ENCODE measurements at places on chromosomes 13 and 19. TPM values are rescaled to one million over a fixed set of nuclear protein-coding genes. Genes with fewer than 3 reads are reported as not detected.
A peak's percentile ranks its signal among the peaks of the same experiment; 100 is the strongest.

DNA sequence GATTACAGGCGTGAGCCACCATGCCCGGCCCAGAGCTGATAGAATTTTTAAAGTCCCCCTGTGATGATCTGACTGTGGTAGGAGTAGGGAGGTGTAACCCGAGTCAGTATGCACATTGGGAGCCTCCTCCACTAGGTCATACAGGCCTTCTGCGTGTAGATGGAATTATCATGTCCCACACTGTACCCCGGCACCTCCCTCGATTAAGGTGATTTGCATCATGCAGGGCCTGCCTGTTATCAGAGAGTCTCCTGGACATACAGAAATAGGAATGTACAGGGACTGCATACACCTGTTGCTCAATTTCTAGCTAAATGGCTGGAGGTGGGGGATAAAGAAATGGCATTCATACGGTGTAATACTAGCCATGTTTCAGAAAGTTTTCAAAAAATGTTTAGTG, 922 bp upstream of the ERVK3-1 start:
- no peak for DNase-seq

- DNase-seq, result peak; percentile 63
These were observed 19.5 kb downstream of the NOVA2 start for GRCh38 chr19:45954156-45954555.

DNA sequence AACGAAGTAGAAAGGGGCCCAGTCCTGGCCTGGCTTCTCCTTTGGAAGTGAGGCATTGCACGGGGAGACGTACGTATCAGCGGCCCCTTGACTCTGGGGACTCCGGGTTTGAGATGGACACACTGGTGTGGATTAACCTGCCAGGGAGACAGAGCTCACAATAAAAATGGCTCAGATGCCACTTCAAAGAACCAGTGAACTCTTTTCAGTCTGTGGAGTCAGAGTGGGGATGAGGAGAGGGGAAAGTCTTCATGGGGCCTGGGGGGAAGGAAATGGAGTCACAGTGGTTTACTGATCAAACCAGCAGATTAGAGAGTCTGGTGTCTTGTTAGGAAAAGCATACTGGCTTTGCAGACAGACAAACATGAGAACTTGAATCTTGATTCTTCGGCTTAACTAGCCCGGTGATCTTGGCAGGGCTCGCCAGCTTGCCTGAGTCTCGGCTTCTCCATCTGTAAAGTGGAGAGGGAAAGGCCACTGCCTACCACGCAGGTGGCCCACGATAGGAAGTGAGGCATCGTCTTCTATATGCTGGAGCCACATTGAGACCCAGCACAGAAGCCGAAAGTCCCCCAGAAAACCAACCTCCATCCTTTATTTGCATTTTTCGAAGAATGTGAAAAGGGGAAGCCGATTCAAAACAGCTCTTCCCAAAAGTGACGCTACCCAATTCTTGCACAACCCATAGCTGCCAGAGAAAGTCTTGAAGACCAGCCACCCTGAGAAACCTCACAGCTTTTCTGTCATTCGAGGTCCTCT, at the start of gene FFAR1:
TSS of gene FFAR1 (plus strand) at position 732 of the 759 bp plus-strand sequence. CDS start 3,650 bp downstream, outside the sequence.
- DNase-seq, result no peak

DNA sequence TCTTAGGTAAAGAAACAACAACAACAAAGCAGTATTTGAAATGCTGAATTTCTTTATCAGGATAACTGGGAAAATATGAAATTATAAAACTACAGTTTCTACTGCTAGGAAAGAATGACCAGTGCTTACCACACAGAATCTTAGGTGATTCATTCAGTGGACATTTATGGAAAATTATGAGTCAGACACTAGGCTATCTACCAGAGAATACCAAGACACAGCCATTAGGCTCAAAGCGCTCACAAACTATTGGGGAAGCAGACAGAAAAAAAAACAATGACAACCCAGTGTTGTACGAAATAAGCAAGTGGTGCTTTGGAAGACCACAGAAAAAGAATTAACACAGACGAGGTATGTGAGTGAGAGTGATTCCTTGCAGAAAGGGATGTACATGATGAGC, 1019.5 kb downstream of the PCDH9 start:
- peak; percentile 87 for DNase-seq

- DNase-seq, result no peak
These were observed 35.0 kb upstream of the PNMA8B start for GRCh38 chr19:46530636-46531035.

DNA sequence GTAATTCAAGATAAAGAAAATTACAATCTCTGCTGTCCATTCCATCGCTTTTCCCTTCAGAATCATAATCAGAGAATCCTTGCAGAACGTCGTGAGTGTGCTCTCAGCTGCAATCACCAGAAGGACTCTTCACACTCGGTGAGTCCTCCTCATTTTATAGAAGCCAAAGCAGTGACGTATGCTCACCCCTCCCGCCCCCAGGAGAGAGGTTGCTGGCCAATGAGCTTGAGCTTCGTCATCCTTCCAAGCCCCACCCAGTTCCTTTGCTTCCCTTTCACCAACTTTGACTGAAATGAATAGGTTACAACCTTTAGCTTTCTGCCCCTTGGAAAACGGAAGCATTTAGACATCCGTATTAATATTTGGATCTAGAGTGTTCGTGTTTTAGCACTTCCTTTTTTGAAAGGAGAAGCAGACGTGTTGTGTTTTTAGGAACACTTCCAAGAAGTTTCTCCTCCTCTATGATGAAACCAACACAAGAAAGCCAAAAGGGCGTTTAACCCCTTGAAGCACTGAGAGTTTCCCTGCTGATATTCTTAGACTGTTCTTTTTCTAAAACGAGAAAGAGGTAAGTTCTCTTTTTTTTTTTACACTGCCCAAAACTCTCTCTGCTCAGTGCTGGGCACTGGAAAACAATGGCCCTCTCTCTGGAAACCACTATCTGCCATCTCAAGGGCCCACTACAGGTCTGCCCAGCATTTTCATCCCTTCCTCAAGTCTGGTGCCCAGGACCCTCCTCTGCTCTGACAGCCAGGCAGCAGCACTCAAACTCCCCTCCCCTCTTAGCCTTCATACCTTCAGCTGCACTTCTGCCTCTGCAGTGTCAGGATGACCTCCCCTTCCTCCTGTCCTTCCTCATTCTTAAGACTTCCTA, 44.3 kb upstream of the CEACAM21 start:
- peak; percentile 7 for DNase-seq

ICAM5 gene
- 0.55 TPM for polyA plus RNA-seq

EDNRB gene
- 1.1 TPM for polyA plus RNA-seq

Data from fibroblast of lung (primary cell).